ENCODE measurements at places on chromosomes 3 and 15. TPM values are rescaled to one million over a fixed set of nuclear protein-coding genes. Genes with fewer than 3 reads are reported as not detected.

QTRT2 gene
- 31.2 TPM for total RNA-seq

- no peak overlapping the region for H3K4me3 ChIP-seq
- DNase-seq, result no peak
- H3K36me3 ChIP-seq, result no peaks in the 10 kb centered on the region
These were observed 109.9 kb upstream of the TTC14 start for GRCh38 chr3:180492047-180492446.

DNA sequence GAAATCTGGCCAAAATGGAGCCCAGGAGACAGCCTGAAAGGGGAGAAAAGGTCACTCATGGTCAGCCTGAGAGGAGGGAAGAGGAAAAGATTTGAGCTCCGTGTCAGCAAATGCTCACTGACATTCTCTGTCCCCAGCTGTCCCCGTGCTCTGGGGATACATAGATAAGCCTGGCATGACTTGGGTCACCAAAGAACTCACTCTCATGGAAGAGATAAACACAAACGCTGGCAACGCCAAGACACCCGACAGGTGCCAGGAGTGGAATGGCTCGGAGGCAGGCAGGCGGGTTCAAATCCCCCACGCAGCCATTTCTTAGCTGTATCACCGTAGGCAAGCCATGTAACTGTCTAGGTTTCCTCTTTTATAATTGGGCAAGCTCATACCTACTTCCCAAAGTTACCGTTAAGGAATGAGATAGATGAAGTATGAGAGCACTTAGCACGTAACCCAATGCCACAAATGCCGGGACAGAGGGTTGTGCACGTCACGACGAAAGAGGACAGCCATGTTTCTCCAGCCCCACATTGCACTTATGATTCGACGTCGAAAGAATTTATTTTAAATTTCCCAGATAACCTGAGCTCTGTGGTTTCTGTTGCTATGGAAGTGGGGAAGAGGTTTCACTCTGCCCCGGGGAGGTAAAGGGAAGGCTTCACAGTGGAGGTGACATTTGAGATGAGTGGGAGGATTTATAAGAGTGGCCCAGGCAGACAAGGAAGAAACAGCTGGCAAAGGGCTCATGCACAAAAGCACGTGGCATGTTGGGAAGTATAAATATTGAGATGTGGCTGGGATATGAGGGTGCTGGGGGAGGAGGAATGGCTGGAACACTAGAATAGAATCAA is 41.4 kb upstream of the TSEN2 start:
- no peak overlapping the region for H3K27ac ChIP-seq
- H3K27me3 ChIP-seq, result no peaks in the 10 kb centered on the region
- no peaks in the 10 kb centered on the region for H3K36me3 ChIP-seq
- DNase-seq, result no peak
- H3K4me1 ChIP-seq, result no peaks in the 10 kb centered on the region
- H3K4me3 ChIP-seq, result no peak overlapping the region

GRCh38 chr3:66997560-66998112 is 471 bp upstream of the KBTBD8 start:
- H3K27me3 ChIP-seq, result peaks cover 6% of the 10 kb centered on the region
- H3K4me3 ChIP-seq, result peak overlapping the region; percentile 23
- no peak overlapping the region for H3K27ac ChIP-seq
- peak; percentile 25 for DNase-seq
- no peaks in the 10 kb centered on the region for H3K36me3 ChIP-seq
- no peaks in the 10 kb centered on the region for H3K4me1 ChIP-seq

DNA sequence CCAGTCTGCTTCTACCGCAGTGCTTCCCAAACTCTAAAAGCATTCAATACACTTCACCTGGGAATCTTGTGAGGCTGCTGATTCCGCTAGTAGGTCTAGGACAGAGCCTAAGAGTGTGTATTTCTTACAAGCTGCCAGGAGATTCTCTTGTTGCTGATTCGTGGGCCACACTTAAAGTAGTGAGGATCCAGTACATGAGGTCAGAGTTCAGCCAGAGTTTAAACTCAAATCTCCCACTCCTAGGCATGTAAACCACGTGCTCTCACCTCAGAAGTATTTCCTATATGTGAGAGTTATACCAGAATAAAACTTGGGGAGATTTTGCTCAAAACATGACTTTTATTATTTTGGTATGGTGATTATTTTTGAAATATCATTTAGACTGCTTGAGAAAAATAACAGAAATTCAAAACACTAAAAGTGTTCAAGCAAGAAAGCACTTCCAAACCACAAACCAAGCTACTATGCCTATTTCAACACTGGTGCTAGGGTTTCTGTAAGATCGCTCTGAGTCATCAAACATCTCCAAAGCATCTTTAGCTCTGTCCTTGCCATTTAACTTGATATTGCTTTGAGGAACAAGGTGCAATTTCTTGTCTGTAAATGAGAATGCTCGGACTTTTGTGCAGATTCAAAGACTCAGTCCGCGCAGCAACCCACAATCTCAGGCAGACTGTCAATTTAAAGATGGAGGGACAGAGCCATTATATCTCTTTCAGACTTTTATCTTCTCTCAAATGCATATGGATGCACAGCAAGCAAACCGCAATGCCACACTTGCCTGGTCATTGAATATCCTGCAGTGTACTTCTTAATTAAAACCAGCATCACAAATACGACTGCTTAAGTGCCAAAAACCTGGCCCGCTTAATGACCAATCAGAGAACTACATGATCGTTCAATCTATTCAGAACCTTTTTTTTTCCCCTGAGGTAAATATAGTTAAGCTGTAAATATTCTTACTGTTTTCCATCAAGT is 59.8 kb downstream of the AGTR1 start:
- no peak overlapping the region for H3K4me3 ChIP-seq
- H3K36me3 ChIP-seq, result no peaks in the 10 kb centered on the region
- DNase-seq, result no peak
- no peaks in the 10 kb centered on the region for H3K27me3 ChIP-seq
- no peak overlapping the region for H3K27ac ChIP-seq

RIOX2 gene
- total RNA-seq, result 27.1 TPM

NTRK3 gene
- total RNA-seq, result 23.9 TPM

All from uterus (tissue), 4 donors.